BE2C (cell line): ENCODE measurements at places on chromosomes 13 and 19.

- DNase-seq: peak; percentile 78
These were observed 1.9 kb upstream of the ZNF580 start for GRCh38 chr19:55638864-55639359.

- DNase-seq: no peak
These were observed 454.9 kb upstream of the HTR2A start for GRCh38 chr13:47351798-47352197.

DNA sequence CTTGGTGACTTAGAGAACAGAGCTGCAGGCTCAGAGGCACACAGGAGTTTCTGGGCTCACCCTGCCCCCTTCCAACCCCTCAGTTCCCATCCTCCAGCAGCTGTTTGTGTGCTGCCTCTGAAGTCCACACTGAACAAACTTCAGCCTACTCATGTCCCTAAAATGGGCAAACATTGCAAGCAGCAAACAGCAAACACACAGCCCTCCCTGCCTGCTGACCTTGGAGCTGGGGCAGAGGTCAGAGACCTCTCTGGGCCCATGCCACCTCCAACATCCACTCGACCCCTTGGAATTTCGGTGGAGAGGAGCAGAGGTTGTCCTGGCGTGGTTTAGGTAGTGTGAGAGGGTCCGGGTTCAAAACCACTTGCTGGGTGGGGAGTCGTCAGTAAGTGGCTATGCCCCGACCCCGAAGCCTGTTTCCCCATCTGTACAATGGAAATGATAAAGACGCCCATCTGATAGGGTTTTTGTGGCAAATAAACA is 9.9 kb downstream of the APOC1 start:
- no peak for DNase-seq

GRCh38 chr13:25378528-25378927 is 6.8 kb downstream of the ATP8A2 start:
- no peak for DNase-seq

- peak; percentile 42 for DNase-seq
These were observed 106.8 kb upstream of the SPATA13 start for GRCh38 chr13:24053519-24054251.

GRCh38 chr19:16217716-16218451 is 20.2 kb downstream of the AP1M1 start:
- DNase-seq: no peak

- DNase-seq: no peak
These were observed 23.5 kb downstream of the TFDP1 start for GRCh38 chr13:113607889-113608635.

GRCh38 chr13:31167490-31167889 is 5.8 kb upstream of the HSPH1 start:
- no peak for DNase-seq

DNA sequence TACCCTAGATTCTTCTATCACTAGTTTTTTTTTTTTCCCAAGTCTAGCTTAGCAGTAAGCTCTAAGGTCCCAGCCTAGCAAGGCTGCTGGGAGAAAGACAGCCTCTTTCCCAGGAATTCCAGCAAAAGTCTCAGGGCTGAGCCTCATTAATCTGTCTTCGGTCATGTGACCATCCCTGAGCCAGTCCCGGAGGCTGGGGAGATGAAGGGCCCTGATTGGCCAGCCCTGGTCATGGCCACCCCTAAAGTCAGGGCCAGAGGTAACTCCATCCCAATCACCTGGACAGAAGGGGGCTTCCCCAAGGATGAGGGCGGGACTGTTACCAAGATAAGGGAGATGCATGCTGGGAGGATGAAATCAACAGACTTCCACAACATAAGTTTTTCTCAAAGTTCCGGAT is 43.3 kb downstream of the CCNE1 start:
- DNase-seq: no peak

DNA sequence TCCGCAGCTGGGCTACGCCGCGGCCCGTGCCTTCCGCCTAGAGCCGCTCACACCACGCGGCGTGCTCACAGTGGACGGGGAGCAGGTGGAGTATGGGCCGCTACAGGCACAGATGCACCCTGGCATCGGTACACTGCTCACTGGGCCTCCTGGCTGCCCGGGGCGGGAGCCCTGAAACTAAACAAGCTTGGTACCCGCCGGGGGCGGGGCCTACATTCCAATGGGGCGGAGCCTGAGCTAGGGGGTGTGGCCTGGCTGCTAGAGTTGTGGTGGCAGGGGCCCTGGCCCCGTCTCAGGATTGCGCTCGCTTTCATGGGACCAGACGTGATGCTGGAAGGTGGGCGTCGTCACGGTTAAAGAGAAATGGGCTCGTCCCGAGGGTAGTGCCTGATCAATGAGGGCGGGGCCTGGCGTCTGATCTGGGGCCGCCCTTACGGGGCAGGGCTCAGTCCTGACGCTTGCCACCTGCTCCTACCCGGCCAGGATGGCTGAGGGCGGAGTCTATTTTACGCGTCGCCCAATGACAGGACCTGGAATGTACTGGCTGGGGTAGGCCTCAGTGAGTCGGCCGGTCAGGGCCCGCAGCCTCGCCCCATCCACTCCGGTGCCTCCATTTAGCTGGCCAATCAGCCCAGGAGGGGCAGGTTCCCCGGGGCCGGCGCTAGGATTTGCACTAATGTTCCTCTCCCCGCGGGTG is 7.4 kb downstream of the DBP start:
- DNase-seq: peak; percentile 91

GRCh38 chr19:18660939-18661670 is 22.4 kb upstream of the CRTC1 start:
- DNase-seq: no peak

DNA sequence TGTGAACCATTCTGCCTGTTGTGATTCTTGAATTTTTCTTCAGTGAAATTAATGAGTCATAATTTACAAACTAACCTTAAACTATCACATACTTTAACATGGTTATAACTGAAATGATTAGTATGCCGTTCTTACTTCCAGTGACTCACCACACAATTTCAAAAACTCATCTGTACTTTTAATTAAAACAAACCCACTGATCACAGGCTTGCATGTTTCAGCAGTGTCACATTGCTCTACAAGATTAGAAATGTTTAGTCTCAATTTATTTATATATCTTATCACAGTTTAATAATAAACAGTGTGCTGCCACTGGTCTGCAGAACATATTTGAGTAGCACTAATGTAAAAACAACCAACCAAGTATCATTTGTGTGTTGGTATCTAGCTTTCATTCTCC is 2227.9 kb upstream of the PCDH20 start:
- DNase-seq: no peak

DNA sequence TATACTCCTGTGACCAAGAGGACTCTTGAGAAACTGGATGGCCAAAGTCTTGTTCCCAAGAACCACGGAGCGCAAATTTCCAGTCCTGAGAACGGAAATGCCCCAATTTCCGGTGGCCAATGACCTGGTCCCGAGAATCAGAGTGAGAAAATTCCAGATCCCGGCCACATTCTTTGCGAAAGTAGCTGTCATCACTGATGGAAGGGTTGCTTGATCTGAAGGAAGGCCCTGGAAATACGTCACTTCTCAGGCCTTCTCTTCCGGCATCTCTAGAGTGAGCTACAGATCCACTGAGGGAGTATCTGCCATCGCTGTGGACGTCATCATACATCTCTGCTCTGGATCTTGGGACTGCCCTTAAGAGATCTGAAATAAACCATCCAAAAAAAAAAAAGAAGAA is 7.5 kb downstream of the SUGP2 start:
- no peak for DNase-seq

- DNase-seq: no peak
These were observed 133.0 kb downstream of the DCT start for GRCh38 chr13:94346261-94347019.

DNA sequence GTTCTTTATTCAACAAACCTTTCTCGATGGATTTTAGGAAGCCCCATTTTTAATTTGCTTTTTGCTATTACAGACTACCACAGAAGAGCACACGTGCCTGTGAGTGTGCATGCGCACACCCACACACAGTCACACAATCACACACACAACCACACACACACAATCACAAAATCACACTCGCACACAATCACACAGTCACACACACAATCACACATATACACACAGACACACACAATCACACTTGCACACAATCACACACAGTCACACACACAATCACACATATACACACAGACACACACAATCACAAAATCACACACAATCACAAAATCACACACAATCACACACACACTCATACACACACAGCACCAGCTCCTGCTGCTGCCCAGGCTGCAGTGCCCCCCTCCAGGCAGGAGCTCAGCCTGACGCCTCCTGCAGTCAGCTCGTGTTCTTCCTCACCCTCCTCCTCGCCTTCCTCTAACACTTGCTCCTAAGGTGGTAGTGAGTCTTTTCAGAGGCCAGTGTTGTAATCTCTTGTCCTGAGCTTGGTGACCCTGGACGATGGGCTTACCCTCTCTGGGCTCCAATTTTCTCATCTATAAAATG is 125.0 kb upstream of the SOX1 start:
- no peak for DNase-seq

- DNase-seq: no peak
These were observed 8.6 kb downstream of the VASP start for GRCh38 chr19:45515807-45516401.

DNA sequence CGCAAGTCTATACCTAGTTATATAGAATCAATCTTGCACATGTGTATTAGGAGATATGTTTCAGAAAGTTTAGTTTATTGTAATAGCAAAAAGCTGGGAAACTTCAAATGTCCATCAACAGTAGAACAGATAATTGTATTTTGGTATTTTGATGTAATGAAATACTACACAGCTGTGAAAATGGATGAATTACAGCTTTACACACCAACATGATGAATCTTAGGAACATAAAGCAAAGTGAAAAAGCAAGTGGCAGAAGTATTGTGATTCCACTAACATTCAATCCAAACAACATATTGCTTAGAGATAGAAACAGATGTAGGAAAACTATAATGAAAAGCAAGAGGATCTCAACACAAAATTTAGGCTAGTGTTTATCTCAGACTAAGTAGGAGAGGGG is 72.5 kb downstream of the RUBCNL start:
- DNase-seq: no peak
